Colonic mucosa (tissue), 4 donors: ENCODE measurements at places on chromosomes 1 and 21. TPM values are rescaled to one million over a fixed set of nuclear protein-coding genes. Genes with fewer than 3 reads are reported as not detected.

The TNFRSF9 gene
- total RNA-seq, result 0.17 TPM

DNA sequence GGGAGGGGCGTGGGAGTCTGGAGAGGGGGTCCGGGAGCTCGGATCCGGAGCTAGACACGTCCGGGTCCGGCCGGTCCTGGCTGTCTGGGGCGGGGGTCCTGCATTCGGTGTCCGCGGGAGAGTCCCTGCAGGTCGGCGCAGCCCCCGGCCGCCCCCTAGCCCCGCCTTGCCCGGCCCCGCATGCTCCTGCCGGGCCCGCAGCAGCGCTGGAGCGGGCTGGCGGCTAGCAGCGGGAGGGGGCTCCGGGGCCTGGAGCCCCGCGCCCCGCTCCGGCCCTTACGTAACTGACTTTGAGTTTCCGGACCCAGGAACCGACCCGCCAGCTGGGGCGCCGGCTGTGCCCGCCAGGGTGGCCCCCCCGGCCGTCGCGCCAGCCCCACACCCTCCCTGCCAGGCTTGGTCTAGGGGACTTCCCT, 26.9 kb upstream of the EPB41 start:
- no peaks in the 10 kb centered on the region for H3K27me3 ChIP-seq
- peaks cover 6% of the 10 kb centered on the region for H3K4me1 ChIP-seq
- H3K36me3 ChIP-seq, result no peaks in the 10 kb centered on the region
- peak; percentile 41 for DNase-seq
- H3K27ac ChIP-seq, result peak overlapping the region; percentile 5

The ANKRD34A gene
- 0.44 TPM for total RNA-seq

DNA sequence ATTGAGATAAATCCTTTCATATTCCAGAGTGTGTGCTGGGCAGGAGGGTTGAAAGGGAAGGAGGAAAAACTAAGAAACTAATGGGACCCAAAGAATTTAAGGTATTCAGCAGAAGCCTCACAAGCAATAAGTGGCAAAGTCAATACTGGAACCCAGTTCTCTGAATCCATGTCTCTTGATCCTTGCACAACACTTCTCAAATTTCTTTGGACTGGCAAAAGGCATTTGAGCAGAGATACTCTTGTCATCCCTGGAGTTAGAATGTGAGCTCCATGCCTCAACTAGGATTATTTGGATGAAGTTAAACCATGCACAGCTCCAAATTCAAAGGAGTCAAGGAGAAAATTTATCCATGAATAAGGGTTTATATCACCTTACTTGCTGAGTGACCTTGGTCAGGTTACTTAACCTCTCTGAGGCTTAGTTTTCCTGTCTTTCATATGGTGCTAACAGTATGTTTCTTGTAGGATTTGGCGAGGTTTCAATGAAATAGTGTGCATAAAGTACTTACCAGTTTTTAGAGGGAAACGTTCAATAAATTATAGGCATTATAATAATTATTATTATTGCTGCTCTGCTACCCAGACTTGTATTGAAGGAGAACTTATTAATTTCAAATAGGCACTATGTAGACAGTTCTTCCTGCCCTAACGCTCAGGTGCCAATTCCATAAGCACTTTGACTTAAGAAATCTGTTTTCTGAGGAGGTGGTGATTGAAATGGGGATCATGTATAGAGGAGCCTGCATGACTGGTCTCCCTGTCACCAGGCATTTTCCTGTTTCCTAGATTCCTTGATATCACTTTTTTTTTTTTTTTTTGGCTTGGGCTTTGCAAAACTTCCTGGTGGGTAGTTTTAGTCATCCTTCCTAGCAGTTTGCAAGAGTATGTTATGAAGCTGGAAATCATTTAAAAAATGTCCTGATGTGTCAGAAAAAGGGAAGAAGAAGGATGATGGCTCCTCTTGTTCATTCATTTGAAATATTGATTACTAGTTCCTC, 125.0 kb upstream of the JUN start:
- H3K4me3 ChIP-seq, result no peak overlapping the region
- H3K4me1 ChIP-seq, result no peaks in the 10 kb centered on the region
- H3K36me3 ChIP-seq, result no peaks in the 10 kb centered on the region
- no peak for DNase-seq

DNA sequence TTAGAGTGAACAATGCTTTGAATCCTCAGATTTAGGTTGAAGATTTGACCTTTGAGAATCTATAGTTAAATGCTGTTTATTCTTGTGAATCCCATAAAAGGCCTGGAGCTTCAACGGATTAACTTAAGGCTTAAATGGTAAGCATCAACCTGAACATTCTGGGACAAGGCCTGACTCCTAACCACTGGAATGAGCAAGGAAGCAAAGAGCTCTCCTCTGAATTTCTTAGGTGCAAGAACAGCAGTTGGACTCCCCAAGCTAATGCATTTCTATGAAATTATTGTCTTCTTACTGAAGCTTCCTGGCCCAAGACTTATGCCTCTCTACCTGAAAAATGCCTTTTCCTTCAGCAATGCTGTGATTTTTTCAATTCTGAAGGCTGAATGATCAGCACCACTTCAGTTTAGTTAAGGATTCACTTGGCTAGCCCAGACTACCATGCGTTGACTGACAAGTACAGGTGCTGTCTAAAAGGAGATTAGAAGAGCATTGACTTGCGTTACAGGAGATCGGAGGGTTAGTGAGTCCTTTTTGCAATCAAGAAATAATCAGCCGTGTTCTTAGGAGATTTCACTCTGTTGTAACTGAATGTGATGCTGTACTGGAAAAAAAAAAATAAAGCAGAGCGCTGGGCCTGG, 178.5 kb downstream of the ZC3H11B start:
- DNase-seq, result no peak
- H3K4me3 ChIP-seq, result no peak overlapping the region
- H3K36me3 ChIP-seq, result no peaks in the 10 kb centered on the region
- no peaks in the 10 kb centered on the region for H3K27me3 ChIP-seq

The COL18A1 gene
- 8.4 TPM for total RNA-seq

DNA sequence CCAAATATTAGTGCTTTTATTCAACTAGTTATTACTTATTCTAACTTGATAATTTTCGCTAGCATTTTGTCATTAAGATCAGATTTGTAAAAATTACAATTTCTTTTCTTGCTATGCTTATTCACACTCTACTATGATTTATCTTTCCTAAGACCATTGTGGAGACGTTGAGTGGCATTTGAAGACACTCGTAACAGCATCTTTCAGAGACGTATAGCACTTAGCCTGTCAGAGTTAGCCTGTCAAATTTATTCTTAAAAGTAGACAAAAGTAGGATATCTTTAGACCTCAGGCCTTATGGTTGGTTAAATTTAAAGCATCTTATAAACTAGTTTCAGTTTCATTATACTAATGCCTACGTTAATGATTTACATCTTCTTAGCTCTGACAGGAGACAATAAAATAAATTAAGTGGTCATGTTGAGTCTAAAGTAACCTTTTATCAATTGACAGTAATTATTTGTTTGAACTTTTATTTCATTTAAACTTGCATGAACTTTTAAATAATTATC, 1410.1 kb downstream of the MRPL39 start:
- H3K36me3 ChIP-seq, result no peaks in the 10 kb centered on the region
- no peaks in the 10 kb centered on the region for H3K27me3 ChIP-seq
- H3K4me3 ChIP-seq, result no peak overlapping the region
- no peak for DNase-seq
- no peaks in the 10 kb centered on the region for H3K4me1 ChIP-seq

The MCOLN2 gene
- total RNA-seq, result 15.4 TPM

GRCh38 chr1:220956501-220957232, 77.4 kb downstream of the HLX start:
- no peaks in the 10 kb centered on the region for H3K4me1 ChIP-seq
- H3K4me3 ChIP-seq, result no peak overlapping the region
- H3K27ac ChIP-seq, result no peak overlapping the region
- no peaks in the 10 kb centered on the region for H3K36me3 ChIP-seq

DNA sequence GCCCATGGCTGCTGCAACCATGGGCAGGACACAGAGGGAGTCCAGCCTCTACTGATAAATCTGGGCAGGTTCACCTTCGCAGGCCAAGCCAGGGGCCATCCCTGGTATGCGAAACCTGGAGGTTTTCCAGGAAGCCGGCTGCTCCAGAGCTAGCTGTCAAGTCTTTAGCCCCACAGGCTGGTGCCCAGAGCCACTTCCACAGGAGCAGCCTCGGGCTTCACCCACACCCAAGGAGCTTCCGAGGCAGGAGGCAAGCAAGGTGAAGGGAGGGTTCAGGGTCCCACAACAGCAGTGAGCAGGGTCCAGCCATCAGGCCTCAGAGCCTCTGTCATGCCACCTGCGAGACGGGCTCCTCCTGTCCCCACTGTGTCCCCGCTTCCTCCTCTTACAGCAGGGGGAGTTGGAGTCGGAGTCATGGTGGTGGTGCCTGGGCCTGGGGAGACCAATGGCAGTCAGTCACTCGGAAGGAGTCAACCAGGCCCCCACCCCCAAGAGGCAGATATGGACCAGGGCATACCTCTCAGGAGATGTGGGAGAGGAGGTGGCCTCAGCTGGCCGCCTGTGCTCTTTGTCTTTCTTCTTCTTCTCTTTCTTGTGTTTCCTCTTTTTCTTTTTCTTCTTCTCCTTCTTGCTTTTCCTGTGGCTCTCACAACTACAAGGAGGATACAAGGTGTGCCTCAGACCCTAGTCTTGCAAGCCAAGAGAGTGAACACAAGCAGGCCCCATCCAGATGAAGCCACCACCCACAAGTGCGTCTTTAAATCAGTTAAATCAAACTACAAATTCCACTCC, 2.1 kb downstream of the C1orf35 start:
- peaks cover 13% of the 10 kb centered on the region for H3K4me1 ChIP-seq
- peak overlapping the region; percentile 90 for H3K4me3 ChIP-seq
- H3K27me3 ChIP-seq, result no peaks in the 10 kb centered on the region
- DNase-seq, result no peak

GRCh38 chr1:25725482-25725881, 74.5 kb upstream of the SELENON start:
- H3K27ac ChIP-seq, result no peak overlapping the region

- no peaks in the 10 kb centered on the region for H3K4me1 ChIP-seq
- no peaks in the 10 kb centered on the region for H3K27me3 ChIP-seq
- no peak overlapping the region for H3K27ac ChIP-seq
- no peaks in the 10 kb centered on the region for H3K36me3 ChIP-seq
Measured at GRCh38 chr1:38297842-38298241, 251.2 kb upstream of the POU3F1 start.

The LSS gene
- 142 TPM for total RNA-seq

The KCND3 gene
- total RNA-seq, result 3.5 TPM

DNA sequence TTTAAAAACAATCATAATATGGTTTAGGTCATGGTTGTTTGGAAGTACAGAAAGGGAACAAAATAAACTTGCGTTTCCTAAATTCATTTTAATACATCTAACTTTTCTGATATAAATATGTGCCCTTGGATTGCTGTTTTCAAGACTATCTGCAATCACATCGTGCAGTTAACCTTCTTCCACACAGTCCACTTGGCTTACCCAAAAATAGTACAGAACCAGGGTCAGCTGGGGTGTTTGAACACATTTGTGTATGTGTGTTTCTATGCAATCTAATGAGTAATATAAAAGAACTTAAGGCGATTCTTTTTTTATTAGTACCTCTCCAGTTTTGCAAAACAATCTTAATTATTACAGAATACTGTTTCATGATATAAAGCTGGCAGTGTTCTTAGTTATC, 19.9 kb downstream of the SAMSN1 start:
- no peaks in the 10 kb centered on the region for H3K4me1 ChIP-seq
- H3K27ac ChIP-seq, result no peak overlapping the region
- no peak overlapping the region for H3K4me3 ChIP-seq
- no peaks in the 10 kb centered on the region for H3K27me3 ChIP-seq
- no peaks in the 10 kb centered on the region for H3K36me3 ChIP-seq
- no peak for DNase-seq

The CFAP57 gene
- total RNA-seq, result not detected

The ARHGEF16 gene
- total RNA-seq, result 90.2 TPM

DNA sequence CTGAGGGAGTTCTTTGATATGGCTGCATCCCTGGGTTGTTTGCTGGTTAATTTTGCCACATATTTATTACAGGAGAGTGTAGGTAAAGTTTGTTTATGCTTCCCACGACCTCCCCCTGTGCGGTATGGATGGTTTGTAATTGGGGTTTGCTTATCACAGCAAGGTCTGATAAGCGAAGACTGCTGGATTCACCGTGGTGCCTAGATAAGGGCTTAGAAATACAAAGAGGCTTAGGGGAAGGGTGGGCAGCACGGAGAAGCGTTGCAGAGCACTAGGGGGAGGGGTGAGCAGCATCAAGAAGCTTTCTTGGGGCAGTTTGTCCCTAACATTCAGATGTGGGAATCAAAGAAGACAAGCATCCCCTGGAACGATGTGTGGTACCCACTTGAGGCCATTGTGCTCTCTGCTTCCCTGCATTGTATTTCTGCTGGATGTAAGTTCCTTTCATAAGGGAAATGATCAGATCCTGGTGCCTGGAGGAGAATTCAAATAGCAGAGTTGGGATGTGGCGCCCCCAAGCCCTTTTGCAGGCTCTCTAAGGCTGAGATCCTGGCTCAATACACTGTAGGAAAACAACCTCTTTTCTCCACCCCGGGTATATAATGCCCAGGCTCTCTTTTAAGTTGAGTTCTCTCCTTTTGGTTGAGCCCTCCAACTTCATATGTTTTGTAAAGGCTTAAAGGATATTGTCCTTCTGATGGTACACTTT, 598.1 kb upstream of the ADGRL4 start:
- DNase-seq, result no peak
- no peaks in the 10 kb centered on the region for H3K36me3 ChIP-seq
- no peaks in the 10 kb centered on the region for H3K27me3 ChIP-seq
- H3K4me1 ChIP-seq, result no peaks in the 10 kb centered on the region
- H3K27ac ChIP-seq, result no peak overlapping the region
- no peak overlapping the region for H3K4me3 ChIP-seq

DNA sequence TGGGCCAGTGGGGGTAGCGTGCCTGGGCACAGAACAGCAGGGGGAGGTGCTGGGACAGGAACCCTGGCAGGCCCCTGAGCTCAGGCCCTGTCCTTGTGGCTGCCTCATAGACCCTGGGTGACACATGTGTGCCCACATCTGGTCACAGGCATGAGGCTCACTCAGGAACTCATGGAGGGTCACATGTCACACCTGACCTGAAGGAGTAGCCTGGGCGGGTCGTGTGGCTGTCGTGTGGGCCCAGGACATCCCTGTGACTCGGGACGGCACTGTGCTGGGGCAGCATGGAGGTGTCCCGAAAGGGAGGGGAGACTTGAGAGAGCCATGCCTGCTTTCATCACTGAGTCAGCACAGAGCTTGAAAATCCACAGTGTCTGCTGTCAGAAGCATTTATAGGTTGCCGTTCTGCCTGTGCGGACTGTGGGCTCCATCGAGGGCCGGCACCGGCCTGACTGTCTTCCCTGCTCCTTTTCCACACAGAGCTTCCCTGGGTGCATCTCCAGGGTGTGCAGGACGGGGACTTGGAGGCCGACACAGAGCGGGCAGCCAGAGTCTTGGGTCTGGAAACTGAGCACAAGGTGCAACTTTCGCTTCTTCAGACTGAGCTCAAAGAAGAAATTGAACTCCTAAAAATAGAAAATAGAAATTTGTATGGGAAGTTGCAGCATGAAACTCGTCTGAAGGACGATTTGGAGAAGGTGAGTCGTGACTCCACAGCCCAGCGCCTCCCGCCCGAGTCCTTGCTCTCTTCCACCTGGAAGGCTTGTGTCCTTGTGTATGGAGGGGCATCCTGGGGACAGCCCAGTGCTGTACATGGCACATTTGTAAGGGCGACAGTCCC, 32.8 kb downstream of the PCNT start:
- no peak for DNase-seq
- H3K4me3 ChIP-seq, result no peak overlapping the region
- no peaks in the 10 kb centered on the region for H3K27me3 ChIP-seq
- H3K27ac ChIP-seq, result no peak overlapping the region
- no peaks in the 10 kb centered on the region for H3K4me1 ChIP-seq

The LYSMD1 gene
- total RNA-seq, result 7.2 TPM

GRCh38 chr1:63073309-63074306, 248.8 kb upstream of the FOXD3 start:
- no peaks in the 10 kb centered on the region for H3K27me3 ChIP-seq
- DNase-seq, result no peak
- no peak overlapping the region for H3K4me3 ChIP-seq
- H3K4me1 ChIP-seq, result no peaks in the 10 kb centered on the region
- no peaks in the 10 kb centered on the region for H3K36me3 ChIP-seq
